ENCODE measurements at places on chromosomes 6 and 20.

DNA sequence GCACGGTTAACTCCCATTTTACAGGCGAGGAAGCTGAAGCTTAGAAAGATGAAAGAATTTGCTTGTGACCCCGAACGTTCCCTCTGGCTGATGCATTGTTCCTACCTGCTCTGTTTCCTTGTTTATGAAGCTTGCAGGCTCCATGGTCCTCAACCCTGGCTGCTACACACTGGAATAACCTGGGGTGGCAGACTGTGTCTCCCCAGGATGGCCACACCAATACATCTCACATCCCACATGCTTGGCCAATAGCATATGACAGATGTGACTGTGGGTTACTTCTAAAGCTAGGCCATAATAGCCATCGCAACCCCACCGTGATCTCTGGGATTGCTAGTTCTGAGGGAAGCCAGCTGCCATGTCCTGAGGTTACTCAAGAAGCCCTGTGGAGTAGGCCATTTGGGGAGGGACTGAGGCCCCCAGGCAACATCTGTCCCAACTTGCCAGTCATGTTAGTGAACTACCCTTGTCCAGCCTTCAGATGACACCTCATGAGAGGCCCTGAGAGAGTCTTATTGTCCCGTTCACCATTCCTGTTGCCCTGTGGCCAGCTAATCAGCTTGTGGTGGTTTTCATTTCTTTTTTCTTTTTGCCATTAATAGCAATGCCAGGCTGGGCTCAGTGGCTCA lies 6.7 kb upstream of the FAM110A start:
- no peak for DNase-seq

DNA sequence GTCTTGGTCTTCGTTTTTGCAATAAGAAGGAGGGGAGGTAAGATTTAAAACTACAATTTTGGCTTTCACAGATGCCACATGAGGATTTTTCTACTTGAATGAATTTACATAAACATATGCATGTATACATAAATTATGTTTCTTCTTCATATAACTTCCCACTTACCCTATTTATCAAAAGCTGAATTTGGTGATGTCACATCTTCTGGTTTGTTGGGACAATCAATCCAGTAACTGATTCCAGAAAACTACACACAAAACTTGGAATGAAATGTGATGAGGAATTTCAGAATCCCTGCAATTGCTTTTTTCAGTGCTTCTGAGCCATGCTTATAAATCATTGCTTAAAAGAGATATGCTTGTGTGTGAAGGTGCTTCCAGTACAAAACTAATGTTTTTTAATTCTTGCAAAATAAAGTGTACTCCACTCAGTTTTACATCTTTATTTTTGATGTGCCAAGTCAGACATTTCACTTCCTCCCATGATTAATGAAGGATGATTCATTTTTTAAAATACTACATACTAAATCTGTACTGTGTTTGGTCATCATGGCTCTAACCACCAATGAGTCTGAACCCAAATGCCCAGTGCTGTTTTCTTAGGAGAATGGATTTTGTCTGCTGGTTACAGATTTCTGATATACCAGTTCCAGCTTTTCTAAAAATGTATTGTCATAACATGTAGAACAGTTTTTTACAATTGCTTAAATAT lies 32.1 kb upstream of the RIN2 start:
- peak; percentile 34 for DNase-seq

DNA sequence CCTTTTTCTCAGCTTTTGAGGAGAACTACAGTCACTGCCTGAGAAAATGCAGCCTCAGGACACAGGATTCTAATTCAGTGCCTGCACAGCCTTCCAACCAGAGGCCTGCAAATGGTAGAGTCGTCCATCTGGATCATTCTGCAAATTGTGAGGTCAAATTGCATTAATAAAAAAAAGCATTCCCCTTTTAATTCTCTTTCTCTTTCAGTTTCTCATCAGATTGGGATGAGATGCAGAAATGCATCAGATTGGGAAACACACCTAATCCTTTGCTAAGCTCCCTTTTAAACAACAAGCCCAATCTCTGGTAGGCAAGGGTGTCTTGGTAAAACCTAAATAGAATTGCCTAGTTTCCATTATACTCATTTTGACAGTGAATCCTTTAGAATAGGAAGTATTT lies 838.8 kb downstream of the MAFB start:
- no peak for DNase-seq

GRCh38 chr6:158399040-158399700 lies 86.9 kb downstream of the TULP4 start:
- no peak for DNase-seq

GRCh38 chr20:13130707-13131103 lies 90.4 kb upstream of the ISM1 start:
- no peak for DNase-seq

DNA sequence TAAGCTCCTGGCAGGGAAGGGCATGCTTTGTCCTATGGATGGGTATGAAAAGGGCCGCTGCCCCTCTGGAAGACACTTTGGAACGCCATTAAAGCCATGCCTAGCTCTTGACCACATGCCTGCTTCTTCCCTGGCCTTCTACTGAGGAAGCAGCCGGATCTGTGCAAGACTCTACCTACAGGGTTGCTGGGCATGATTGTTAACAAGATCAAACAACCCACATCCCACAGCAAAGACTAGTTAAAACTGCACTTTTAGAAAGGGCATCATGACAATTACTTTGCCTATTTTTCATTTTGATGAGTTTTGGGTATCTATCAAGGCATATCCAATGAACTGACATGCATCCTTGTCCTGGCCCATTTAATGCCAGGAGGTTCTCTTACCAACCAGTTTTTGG lies 25.5 kb downstream of the NSFL1C start:
- no peak for DNase-seq

DNA sequence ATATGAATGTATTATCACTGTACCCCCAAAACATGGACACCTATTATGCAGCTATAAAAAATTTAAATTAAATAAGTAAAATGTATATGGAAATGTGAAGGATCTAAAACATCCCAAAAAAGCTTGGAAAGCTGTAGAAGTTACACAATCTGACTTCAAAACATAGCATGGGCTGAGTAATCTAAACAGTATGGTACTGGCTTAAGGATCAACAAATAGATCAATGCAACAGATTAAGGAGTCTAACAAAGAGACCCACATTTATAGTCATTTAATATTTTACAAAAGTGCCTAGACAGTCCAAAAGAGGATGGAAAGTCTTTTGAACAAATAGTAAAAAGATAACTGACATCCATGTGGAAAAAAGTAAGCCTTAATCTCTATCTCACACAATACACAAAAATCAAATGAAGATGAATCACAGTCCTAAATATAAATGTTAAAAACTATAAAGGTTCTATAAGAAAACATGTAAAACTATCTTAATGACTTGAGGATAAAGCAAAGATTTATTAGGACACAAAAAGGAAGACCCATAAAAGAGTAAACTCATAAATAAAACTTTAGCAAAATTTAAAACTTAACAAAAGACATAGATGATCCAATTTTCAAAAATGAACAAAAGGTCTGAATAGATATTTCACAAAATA lies 46.8 kb downstream of the RANBP9 start:
- peak; percentile 22 for DNase-seq

DNA sequence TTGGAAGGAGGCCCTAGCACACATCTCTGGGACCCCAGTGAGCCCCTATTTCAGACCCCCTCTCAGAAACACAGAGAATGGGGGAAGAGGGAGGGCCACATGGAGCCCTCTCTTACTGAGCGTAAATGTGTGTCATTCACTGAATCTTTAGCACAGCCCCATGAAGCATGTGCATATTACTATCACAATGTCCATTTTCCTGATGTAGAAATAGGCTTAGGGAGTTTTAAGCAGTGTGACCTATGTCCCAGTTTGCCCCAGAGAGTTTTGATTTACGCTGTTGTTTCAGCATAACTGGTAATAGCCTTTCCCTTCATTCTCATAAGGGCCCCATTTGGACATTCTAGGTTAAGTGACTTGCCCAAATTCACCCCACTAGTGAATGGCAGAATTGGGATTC lies 25.0 kb upstream of the TCP11 start:
- DNase-seq = no peak

- no peak for DNase-seq
Observed at GRCh38 chr20:32063695-32064094, 11.7 kb downstream of the HCK start.

- no peak for DNase-seq
Observed at GRCh38 chr6:30272032-30272431, 54.7 kb upstream of the TRIM39 start.

GRCh38 chr6:61538801-61539200 lies 747.2 kb downstream of the KHDRBS2 start:
- DNase-seq = no peak

DNA sequence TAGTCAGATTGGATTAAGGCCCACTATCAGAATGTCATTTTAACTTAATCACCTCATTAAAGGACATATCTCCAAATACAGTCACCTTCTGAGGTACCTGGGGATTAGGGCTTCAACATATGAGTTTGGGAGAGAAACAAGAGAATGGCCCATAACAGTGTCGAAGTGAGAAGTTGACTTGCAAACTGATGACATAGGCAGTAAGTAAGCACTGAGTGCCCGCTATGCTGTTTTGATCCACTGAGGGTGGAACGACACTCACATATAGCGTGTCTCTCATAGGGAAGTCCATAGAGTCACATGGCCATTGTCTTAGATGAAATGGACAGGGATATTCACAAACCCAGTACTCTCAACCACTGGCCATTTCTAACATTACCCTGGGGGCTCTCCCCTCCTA lies 264.2 kb downstream of the SAMD5 start:
- DNase-seq = no peak

GRCh38 chr6:42079941-42080464 lies 29.7 kb downstream of the TAF8 start:
- no peak for DNase-seq

GRCh38 chr20:64041781-64042053 lies 5.7 kb downstream of the C20orf204 start:
- DNase-seq = no peak

- DNase-seq = peak; percentile 51
Observed at GRCh38 chr6:74277777-74278186, 581.8 kb downstream of the CD109 start.

GRCh38 chr6:154453329-154453728 lies 57.2 kb downstream of the CNKSR3 start:
- DNase-seq = no peak

DNA sequence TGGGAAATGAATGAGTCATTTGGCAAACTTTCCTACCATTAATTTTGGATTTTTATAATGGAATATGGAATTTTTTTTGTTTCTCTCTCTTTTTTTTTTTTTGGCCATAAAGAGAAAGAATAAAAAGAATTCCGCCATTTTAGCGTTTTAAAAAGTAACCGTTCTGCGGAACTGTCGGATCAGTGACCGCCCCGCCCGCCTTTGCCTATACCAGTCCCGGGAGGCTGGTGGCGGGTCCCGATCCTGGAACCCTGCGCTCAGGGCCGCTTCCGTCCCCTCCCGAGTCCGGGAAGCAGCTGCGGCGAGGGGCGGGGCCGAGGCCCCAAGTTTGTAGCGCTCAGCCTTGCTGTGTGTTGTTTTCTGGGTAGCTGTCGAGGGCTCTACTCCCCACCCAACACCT lies 609 bp downstream of the L3MBTL1 start:
- DNase-seq = no peak

- peak; percentile 51 for DNase-seq
Observed at GRCh38 chr6:134739299-134740026, 210.4 kb downstream of the ALDH8A1 start.

DNA sequence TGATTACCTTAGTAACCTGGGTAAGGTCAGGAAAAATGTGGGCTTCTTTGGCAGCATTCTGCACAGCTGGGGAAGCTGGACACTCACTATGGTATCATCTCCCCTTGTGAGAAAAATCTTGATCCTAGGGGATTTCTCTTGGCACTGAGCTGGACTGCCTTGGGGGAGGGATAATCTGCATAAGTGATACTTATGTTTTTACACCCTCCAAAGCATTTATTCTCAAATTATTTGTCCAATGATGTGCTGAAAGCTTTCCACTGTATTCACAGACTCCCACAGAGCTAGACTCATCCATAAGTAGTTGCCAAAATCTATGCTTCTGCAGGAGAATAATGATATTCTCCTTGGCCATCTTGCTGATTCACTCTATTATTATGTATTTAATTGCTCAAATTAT lies 121.5 kb upstream of the CNR1 start:
- no peak for DNase-seq

DNA sequence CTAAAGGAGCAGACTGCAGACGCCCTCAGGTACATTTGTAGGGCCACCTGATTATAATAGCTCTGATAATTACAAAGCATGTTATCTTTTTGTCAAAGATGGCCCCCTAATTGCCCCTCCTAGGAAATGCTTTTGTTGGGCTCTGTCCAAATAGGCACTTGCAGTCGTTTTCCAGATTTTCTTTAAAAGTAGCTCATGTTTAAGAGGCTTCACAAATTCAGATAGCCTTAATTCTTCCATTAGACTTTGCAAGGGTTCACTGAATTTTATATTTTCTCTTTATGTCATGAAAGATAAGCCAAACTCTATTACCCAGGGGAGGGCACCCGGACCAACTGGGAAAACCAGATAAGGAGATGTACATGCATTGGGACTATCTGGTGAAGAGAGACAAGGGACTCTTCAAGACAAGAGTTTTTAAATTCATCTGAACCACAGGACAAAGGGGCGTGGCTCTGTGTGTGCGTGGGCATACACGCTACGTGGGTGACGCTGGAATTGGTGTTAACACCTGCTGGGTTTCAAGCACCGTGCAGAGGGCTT lies 95.6 kb downstream of the TOX2 start:
- DNase-seq = no peak

- no peak for DNase-seq
Observed at GRCh38 chr6:80158478-80158989, 52.1 kb downstream of the BCKDHB start.

DNA sequence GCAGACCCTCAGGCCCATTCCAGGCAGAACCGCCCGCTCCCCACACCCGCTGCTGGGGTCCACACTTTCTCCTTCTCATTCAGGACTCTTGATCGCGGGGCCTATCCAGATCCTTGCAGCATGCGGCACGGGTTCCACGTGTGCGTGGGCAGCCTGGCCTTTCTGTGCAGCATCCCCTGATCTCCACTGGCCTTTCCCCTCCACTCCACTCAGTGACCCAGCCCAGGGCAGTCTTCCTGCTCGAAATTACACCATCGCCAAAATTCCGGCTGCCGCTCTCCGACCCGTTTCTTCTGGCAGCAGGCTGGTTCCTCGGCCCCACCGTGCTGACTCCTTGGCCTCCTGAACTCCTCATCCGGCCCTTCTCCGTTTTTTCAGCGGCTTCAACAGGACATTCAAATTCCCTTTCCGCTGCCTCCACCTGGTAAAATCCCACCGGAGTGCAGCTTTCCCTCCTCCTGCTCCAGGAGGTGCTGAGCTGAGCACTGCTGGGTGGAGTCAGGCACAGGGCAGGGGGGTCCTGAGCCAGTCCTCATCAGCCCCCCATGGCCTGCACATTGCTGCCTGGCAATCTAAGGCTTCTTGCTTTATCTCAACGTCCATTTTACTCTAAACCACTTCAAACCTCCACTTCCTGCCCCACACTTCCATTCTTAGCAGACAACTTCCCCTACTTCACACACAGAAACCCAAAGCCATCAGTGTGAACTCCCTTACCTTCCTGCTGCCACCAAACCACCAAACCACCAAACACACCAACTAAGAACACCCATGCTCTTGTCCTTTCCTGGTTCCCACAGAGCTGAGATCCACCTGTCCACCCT lies 9.0 kb downstream of the SFT2D1 start:
- no peak for DNase-seq

Measured in fibroblast of skin of right quadriceps (primary cell).